ENCODE measurements at places on chromosomes 5 and 9. TPM values are rescaled to one million over a fixed set of nuclear protein-coding genes. Genes with fewer than 3 reads are reported as not detected.

Gene INSYN2B
- not detected for polyA plus RNA-seq

Gene PCDHGA8
- 0.07 TPM for polyA plus RNA-seq

Gene C5orf63
- polyA plus RNA-seq: 9.0 TPM

Gene SPARC
- polyA plus RNA-seq: 9.8 TPM

Gene ADAMTS12
- polyA plus RNA-seq: not detected

Gene GABRA6
- not detected for polyA plus RNA-seq

Gene FBXW2
- polyA plus RNA-seq: 51.0 TPM

Measured in immature natural killer cell (primary cell).